ENCODE measurements at places on chromosomes 4 and X.

- DNase-seq, result no peak
Observed at GRCh38 chr4:123443401-123444289, 47.0 kb downstream of the SPRY1 start.

DNA sequence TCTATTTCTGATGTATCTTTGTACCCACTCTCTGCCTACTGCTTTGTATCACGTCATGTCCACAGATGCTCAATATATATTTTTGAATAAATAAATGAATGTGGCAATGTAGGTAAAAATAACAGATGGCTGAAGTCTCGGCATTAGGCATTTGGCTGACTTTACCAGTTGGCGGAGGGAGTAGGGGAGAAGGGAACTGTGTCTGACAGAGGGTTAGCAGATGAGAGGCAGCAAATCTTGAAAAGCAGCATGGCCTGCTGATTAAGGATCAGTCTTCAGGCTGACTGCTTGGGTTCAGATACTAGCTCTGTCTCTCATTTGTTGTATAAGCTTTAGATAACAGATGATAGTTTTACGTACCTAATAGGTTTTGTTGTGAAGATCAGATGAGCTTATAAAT, 31.9 kb upstream of the RASGEF1B start:
- no peak for DNase-seq

DNA sequence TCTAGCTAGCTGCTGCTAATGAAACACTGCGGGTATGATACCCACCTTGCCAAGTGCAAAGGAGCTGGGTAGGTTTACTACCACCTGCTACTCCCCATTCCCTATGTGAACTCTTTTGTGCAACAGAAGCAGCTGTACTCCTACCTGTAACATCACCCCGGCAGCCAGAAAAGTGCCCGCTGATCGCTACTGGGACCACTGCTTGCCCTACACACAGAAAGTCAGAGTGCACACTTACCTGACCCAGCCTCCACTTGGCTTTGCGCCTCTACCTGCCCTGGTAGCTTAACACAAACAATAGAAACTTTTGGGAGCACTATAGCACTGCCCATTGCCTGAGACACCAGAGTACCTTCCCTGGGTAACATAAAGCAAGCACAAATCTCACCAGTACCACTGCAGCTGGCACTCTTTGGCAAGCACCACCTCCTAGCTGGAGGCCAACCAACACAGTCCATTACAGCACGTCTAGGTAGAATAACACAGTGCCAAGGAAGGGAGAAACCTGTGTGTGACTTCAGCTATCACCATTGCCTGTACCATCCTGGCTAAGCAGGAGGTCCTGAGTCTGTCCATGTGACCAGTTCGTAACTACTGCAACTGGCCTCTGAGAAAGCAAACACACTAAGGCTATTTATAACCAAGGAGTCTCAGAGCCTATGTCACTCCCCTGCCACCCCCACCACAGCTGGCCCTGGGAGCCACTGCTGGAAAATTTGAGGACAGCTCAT, 80.1 kb downstream of the CENPC start:
- no peak for DNase-seq

DNA sequence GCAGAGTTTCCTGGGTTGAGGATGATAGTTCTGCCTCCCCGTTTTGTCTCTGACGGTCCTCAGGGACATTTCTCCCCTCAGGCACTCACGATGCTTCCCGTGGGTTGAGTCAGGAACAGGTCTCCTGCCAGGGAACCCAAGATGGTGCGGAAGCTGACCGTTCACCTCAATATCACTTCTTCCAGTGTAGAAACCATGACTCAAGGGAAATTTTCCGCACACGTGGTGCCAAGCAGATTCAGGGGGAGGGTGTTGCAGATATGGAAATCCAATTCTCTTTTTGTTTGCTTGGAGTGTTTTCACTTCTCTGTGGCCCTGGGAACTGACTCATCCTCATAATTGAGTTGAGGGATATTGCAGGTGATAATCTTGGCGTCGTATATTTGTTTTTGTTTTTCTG, 46.7 kb downstream of the CXorf49B start:
- DNase-seq, result no peak

DNA sequence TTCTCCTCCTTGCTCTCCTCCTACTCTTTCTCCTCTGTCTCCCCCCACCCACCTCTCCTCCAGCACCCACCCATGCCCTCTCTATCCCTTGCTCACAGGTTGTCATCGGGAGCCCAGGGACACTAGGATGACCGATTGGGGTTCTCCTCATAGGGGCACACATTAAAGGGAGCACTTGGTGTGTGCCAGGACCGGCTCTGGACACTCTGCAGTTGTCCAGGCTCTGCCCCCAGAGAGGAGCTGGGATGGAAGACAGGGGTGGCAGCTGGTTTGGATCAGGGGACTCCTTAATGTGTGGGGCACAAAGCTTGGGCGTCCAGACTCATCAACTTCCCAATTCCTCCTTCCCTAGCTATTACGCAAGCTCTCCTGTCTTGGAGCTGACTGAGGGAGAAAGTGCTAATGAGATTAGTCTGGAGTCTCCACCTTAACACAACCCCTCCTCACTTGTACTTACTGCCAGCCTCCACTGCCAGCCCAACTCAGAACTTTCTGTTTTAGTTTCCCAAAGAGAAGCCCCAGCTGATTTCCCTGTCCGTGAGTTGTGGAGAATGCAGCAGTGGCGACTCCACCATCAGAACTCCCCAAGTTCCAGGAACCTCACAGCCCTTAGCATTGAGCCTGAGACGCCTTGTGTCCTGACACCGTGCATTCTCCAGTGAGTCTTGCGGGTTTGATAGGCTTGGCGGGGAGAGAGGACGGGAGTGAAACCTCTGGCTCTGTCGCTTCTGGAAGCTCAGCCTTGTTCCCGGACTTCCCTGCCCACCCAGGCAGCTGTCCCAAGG, 52.2 kb downstream of the CXorf49B start:
- DNase-seq, result no peak

DNA sequence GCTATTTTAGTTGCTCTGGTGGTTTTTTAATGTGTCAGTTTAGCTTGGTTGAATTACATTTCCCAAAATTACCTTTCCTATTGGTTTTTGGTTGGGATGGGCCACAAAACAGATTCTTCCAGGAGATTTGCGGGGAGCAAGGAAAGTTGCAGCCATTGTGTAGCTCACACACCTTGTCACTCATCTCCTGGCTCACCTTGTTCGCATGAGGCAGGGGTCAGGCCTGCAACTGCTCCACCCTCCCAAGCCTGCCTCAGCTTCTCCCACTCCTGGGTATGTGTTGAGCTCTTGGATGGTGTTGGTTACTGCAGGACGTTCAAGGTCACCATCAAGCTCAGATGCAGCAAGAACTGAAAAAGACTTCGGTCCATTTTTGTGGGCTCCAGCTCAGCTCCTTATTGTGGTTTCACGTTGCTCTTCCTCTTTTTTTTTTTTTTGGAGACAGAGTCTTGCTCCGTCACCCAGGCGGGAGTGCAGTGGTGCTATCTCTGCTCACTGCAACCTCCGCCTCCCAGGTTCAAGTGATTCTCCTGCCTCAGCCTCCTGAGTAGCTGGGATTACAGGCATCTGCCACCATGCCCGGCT, 95.6 kb upstream of the METTL14 start:
- no peak for DNase-seq

DNA sequence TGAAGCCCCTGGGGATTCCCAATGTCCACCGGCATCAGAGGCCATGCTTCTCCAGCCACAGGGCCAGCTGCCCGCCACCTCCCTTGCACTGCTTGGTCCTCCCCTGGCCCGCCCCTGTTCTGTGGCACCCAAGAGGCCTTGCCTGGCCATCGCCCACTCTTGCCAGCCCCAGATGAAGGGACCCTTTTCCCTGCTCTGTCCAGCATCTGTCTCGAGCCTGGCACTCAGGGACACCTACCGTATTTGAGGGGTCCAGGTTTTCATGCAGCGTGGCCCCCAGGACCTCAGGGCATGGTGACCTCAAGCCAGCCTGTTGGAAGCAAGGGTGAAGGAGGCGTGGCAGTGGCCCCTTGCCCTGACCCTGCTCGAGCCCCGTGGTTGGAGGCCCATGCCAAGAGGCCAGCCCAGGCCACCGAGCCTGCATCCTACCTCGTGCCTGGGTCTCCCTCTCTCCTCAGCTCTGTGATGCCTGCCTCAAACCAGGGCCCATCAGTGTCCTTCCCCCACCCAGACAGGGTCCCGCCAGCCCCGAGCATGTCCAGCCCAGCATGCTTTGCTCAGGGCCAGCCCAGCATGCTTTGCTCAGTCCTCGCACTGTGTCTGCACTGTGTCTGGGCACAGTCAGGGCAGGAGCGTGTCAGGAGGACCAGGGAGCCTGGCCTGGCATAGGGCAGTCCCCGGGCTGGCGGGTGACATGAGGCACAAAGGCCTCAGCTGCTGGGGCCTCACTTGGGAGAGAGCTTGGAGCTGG, 14.3 kb upstream of the FGFR3 start:
- no peak for DNase-seq

- no peak for DNase-seq
Observed at GRCh38 chr4:117383468-117383867, 298.1 kb upstream of the TRAM1L1 start.

- DNase-seq, result no peak
Observed at GRCh38 chr4:111393781-111394180, 751.5 kb upstream of the FAM241A start.
